ENCODE measurements at places on chromosomes 16 and 17. TPM values are rescaled to one million over a fixed set of nuclear protein-coding genes. Genes with fewer than 3 reads are reported as not detected.

NHLRC4 gene
- 9.3 TPM for polyA plus RNA-seq

GFAP gene
- polyA plus RNA-seq: 3.4 TPM

MT1G gene
- 51.8 TPM for polyA plus RNA-seq

MYH8 gene
- 0.64 TPM for polyA plus RNA-seq

CA4 gene
- 51.4 TPM for polyA plus RNA-seq

TERB1 gene
- not detected for polyA plus RNA-seq

KDM6B gene
- polyA plus RNA-seq: 32.3 TPM

USP32 gene
- 45.7 TPM for polyA plus RNA-seq

HLF gene
- 3.5 TPM for polyA plus RNA-seq

NT5M gene
- 5.6 TPM for polyA plus RNA-seq

PLXDC1 gene
- 7.9 TPM for polyA plus RNA-seq

SDR42E2 gene
- 0.27 TPM for polyA plus RNA-seq

TP53TG3C gene
- not detected for polyA plus RNA-seq

PPP1R1B gene
- polyA plus RNA-seq: 13.6 TPM

CCL4 gene
- 1.3 TPM for polyA plus RNA-seq

Data from renal pelvis (tissue), 12 donors.